Activated CD8-positive, alpha-beta memory T cell treated with anti-CD3 and anti-CD28 coated beads for 1 hour (primary cell): ENCODE measurements at places on chromosomes 13 and 19.
A peak's percentile ranks its signal among the peaks of the same experiment; 100 is the strongest.

DNA sequence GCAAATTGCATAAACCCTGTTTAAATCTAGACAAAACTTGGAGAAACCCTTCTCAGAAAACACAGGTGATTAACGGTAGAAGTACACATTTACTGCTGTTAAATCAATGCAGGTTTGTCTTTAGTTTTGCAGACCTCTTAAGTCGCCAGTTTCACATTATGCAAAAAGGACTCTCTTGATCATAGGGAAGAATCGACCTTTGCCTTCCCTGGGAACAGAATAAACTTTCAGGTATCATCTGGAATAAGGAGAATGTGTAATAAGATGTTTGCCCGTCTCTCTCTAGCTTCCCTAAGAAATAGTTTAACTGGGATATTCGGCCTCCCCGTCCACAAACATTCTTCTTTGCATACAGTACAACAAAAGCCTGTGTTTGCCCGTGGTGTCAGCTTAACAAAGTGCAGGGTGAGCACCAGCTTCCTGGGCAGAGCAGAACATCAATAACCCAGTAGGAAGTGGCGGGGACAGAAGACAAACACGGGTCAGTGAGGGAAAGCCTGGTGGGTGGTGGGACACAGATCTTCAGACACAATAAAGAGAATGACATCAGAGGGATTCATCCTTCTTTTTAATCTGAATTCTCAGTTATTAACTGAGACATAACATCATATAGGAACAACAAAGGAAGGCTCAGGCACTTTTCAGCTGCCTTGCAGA, 1077.7 kb upstream of the SLC10A2 start:
- DNase-seq = no peak

DNA sequence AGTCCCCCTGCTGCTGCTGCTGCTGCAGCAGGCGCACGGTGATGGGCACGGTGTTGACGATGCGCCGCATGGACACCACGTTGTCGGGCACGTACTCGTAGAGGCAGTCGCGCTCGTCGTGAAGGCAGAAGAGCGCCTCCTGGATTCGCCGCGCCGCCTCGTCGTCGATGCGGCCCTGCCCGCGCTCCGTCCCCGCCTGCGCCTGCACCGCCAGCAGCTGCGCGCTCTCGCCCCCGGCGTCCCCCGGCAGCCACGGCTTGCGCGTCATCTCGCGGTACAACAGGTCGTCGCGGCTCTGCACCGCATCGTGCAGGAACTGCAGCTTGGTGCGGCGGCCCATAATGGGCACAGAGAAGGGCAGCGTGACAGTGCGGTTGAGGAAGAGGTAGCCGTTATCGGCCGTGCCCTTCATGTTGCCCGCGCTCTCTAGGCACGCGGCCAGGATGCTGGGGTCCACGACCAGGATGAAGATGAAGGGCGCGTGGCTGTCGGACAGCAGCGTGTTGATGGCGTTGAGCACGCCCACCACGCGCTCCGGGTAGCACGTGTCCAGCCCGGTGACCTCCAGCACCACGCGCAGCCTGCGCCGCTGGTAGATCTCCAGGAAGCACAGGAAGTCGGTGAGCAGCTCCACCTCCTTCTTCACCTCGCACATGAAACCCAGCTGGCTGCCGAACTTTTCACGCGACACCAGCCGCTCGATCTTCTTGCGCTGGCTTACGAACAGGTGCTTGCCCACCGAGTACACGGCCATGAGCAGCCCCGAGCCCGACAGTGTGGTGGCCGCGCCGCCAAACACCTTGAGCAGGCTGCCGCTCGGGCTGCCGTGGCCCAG, 8.1 kb downstream of the NKPD1 start:
- DNase-seq = no peak

- no peak for DNase-seq
Measured at GRCh38 chr19:48364598-48365348, 606 bp downstream of the SYNGR4 start.

GRCh38 chr13:95445131-95445530, 107.4 kb upstream of the CLDN10 start:
- no peak for DNase-seq

- no peak for DNase-seq
Measured at GRCh38 chr13:20714563-20715329, 11.2 kb downstream of the IL17D start.

DNA sequence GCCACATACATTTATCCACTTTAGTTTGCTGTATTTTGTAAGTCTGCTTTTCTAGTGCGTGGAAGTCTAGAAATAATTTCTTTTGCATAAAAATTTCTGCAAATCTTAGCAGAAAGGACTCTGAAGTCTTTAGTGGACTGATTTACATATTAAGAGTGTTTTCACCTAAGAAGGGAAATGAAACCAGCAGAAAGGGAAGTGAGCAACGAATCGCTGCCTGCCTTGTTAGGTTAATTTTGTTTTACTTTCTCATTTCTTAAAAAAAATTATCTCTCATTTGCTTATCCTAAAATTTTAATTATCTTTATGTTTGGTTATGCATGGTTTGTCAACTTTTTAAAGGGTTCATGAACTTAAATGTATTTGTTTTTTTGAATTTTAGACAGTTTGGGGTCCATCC, 767 bp upstream of the GPR18 start:
- DNase-seq = no peak

- no peak for DNase-seq
Measured at GRCh38 chr19:21256722-21257121, 72.5 kb downstream of the ZNF708 start.

- DNase-seq = no peak
Measured at GRCh38 chr19:51514866-51515481, 13.4 kb upstream of the SIGLEC12 start.

- no peak for DNase-seq
Measured at GRCh38 chr19:41927497-41928192, 604 bp downstream of the ERFL start.

GRCh38 chr19:33040994-33041827, 23.5 kb downstream of the RHPN2 start:
- no peak for DNase-seq

DNA sequence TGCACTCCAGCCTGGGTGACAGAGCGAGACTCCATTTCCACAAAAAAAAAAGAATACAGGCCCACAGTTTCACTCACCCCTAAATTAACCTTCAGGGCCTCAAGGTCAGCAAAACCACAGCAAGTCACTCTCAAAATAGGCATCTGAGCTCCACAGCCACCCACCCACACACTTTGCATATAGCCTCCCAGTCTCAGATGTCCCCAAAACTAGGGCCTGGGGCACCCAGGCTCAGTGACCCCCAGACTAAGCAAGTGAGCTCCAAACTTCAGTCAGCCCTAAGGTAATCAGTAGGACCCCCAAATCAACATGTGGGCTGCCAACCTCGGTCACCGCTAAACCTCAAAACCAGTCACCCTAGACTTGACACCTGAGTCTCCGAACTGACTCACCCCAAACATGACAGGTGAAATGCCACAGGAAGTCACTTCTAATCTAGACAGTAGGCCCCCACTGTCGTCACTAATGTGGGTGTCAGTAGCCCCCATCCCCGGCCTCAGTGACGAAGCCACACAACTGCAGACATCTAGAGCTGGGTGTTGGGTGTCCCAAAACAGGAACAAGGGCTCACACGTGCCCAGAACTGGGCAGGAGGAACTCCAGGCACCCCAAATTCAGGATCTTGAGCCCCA, 13.9 kb downstream of the RABAC1 start:
- DNase-seq = peak; percentile 69

DNA sequence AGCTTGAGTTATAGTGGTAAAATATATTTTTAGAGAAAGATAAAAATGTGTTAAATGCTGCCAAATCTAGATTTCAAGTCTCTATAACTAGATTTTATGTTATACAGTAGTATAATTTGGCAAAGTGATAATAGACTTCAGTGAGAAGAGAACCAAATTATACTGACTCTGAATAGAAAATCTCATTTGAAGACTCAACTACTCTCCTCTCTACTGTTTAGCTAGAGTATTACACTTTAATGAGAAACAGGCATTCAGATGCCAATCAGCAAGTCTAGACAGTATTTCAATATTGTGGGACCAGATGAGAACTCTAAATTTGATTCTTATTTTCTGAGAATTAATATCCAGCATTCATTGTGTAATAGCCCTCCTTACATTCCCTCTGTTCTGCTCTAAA, 311.2 kb downstream of the SLITRK5 start:
- DNase-seq = no peak

DNA sequence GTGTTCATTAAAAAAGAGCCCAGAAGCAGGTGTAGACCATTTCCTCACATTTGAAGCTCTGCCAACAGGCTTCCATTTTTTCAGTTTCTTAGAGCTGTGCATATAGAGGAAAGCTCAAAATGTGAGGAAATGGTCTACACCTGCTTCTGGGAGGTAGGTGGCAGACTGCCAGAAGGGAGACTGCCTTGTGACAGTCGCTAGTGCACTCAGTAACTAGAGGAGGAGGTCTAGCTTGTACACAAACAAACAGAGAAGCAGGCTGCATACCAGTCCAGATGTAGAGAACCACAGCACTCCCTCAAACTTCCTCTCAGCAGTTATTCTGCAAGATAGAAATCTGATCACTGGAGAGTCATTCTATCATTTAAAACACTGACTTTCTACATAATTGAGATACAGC, 800.2 kb downstream of the EFNB2 start:
- DNase-seq = no peak

DNA sequence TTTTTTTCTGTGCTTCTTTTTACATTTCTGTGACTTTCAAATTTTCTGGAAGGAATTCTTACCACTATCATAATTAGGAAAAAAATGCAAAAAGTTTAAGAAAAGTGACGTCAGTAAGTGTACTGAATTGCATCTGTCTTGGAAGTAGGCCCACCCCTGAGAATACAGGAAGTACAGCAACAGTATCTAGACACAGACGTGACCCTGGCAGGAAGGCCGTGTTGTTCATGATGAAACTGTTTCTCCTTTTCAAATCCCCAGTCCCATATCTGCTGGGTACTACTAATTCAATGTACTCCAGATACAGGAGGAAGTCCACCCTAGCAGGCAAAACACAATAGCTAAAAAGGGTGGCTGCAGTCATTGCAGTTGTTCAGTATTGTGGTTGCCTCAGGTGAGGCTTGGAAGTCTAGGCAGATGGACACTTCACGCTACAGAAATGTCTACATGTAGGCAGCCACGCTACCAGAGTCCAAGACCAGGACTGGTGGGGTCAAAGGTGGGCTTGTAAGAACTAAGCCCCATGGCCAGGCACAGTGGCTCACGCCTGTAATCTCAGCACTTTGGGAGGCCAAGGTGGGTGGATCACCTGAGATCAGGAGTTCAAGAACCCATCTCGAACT, 49.6 kb upstream of the MED4 start:
- no peak for DNase-seq

GRCh38 chr19:3985643-3986259, 488 bp upstream of the EEF2 start:
- DNase-seq = no peak

GRCh38 chr13:111973605-111974340, 93.2 kb upstream of the SOX1 start:
- no peak for DNase-seq

- DNase-seq = no peak
Measured at GRCh38 chr13:105982219-105982930, 553.1 kb downstream of the EFNB2 start.

DNA sequence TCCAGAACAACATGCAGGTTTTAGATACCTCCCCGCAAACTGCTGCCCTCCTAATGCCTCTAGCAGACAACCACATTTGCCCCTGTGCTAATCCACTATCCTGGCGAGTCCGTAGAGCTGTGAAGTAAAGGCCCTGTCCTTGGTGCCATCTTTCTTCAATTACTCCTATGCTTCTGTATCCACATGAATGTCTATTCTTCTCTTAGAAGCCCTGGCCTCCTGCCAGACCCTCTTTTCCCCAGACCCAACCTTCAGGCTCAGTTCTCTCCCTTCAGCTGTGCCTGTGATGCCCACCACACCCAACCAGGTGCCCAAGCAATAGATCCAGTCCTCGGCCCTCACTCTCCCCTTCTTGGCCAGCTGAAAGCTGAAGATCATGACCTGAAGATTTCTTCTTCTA, 31.1 kb upstream of the ZNF599 start:
- DNase-seq = no peak

DNA sequence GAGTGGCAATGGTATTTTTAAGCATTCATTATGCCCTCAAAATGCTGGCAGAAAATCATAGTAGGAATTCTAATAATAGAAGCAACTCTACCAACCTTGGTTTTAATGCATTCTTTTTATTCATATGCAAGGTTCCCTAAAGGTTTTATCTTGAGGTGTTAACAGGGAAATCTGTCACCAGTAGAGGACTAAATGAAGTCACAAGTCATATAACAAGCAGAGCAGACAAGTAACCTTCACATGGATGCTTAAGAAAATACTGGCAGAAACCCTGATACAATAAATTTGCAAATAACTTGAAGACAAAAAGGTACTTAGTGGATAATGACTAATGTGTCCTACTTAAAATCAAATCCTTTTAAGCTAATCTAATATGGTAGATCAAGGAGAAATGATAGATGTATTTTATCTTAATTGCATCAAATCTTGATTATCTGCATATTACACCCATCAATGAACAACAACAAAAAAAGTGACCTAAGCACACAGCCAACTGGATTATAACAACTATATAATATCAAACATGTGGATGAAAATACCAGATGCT, 73.3 kb downstream of the RFC3 start:
- DNase-seq = no peak

GRCh38 chr13:76991432-76991795, 467 bp upstream of the CLN5 start:
- peak; percentile 46 for DNase-seq

GRCh38 chr19:8456064-8456463, 11.3 kb downstream of the HNRNPM start:
- no peak for DNase-seq

DNA sequence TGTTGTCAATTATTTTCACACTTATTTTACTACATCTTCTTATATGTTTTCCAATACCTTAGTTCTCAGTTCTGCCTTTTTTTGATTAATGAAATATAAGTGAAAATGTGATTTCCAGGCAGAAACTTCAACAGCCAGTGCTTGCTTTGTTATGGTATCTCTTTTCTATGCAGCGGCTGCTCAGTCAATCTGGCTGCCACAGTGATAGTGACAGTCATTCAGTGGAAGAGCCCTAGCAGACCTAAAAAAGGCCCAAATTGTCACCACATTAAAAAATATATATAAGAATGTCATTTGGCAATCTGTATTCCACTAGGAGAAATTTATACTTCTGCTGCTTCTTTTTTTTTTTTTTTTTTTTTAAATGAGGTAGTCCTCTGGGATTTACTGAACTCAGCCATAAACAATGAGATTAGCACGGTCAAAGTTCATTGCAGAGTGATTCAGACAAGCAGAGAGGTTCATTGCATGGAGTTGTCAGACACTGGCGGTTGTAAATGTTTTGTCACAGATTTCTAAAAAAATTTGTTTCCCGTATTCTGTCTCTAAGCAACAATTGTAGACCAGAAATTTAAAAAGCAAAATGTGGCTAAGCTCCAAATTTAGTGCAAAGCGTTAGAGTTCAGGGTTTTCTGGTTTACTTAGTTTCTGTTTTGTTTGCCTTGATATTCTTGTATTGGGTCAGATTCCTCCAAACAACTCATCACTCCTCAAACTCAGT, 94.7 kb upstream of the PRR20A start:
- DNase-seq = no peak
